ENCODE measurements at places on chromosomes 7 and 10.

DNA sequence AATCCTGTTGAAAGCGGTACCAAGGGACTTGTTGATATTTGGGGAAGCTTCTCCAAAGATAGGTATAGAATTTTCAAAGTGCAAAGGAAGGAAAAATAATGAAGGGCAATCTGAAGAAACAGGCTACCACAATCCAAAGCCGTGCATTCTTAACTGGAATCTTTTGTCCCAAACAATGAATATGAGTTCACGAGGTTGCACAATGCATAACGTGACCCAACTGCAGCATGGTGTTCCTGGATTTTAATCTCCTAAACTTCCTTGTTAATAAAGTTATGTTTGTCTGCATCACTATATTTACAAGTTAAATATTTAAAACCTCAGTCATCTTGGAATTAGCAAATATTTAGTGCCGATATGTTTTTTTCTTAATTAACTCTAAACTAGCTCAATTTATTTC is 203.7 kb downstream of the WDR11 start:
- DNase-seq = no peak

DNA sequence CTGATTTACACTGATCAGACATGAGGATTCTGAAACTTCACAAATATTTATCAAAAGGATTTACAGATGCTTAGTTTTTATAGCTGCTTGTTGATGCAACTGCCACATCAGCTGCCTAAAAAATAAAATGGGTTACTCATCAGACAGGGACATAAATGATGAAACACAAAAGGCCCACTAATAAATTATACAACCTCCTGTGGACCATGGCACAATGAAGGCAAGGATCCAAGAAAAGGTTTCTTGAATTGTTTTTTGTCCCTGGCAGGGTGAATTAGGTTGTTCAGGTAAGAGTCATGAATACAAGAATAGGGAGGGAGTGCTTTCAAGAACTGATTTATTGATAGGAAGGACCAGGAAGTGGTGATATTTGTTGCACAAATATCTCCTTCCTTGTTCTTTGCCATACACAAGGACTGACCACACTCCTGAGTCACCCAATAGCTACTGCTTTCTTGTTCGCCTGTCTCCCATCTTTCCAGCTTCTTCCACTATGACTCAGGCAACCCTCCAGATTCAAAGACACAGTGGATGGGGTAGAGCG is 234.5 kb downstream of the AHR start:
- DNase-seq = no peak

DNA sequence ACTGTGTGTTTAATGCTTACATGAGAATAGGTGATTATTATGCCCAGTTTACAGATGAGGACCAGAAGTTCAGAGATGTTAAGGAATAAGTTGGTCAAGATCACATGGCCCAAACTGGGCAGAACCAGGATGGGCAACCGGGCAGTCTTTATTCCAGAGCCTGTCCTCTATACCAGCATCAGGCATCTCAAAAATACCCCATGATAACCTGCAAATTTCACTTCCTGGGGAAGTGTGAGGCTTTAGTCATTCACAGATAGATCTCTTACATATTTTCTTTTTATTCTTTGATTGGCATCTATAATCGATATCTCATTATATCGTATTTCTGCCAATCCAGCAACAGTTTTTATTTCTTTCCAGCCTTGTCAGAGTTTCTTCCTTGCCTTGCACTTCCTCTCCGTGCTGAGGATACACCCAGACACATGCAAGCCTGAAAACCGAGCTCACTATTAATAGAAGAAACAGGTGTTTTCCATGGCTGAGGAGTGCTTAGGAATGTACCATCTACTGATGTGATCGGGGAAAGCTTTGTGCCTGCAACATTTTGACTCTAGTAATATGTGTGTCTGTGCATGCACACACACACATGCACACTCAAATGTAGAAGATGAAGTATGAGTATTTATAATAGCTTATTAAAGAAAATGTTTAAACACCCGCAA is 82.4 kb downstream of the CREM start:
- DNase-seq = no peak

- no peak for DNase-seq
Measured at GRCh38 chr7:127287133-127287532, 34.4 kb upstream of the GRM8 start.

- no peak for DNase-seq
Measured at GRCh38 chr7:157481389-157481788, 144.6 kb downstream of the DNAJB6 start.

GRCh38 chr7:84187813-84188510 is 6.6 kb downstream of the SEMA3A start:
- no peak for DNase-seq

GRCh38 chr7:46660402-46660980 is 739.4 kb upstream of the IGFBP3 start:
- no peak for DNase-seq

DNA sequence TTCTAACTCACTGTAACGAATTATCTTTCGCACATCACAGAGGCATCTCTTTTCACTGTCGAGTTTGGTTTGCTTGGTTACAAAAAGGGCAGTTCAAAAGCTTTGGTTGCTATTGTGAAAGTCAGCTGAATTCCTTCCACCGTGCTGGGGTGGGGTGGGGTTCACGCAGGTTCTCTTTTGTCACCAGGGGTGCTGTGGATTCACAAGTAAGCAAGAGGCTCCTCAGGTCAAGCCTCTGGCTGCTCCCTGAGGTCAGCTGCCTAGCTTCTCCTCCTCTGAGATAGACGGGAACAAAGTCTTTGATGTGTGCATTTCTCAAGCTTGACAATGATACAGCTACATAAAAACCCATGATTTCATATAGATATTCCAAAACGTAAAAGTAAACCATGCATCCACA is 47.7 kb downstream of the EGFR start:
- DNase-seq = no peak

DNA sequence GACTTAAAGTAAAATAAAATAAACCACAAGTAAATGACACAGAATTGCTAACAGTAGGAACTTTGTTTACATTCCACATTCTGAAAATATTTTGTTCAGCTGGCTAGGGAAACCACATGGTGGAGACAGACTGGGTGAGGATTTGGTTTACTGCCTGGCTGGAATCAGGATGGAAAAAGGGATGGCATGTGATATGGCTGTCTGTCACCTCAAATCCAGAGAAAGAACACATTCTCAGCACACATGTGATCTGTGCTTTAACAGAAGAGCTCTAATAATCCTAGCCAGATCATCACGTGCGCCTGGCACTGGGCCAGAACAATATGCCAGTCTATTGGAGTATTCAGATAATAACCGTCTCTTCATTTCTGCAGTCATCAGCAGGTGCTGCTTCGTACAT is 90.9 kb upstream of the PIP4K2A start:
- DNase-seq = no peak

- no peak for DNase-seq
Measured at GRCh38 chr10:16832351-16833080, 15.3 kb upstream of the RSU1 start.

- no peak for DNase-seq
Measured at GRCh38 chr10:97136756-97137155, 49.0 kb downstream of the SLIT1 start.

DNA sequence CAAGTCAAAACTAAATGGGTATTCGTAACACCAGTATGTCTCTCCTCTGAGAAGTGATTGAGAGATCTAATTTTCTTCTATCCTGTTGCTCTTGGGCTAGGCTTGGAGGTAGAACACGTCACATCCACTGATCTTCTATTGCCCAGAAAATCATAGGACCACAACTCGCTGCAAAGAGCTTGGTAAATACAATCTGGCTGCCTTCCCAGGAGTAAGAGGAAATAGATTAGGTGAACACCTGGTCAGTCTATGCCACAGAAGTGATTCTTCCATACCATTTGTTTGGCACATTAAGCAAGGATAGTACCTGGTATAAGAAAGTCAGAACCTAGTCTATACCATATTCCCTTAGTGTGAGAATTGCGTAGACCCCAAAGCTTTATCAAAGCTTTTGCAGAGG is 129.3 kb upstream of the PHYHIPL start:
- DNase-seq = no peak

DNA sequence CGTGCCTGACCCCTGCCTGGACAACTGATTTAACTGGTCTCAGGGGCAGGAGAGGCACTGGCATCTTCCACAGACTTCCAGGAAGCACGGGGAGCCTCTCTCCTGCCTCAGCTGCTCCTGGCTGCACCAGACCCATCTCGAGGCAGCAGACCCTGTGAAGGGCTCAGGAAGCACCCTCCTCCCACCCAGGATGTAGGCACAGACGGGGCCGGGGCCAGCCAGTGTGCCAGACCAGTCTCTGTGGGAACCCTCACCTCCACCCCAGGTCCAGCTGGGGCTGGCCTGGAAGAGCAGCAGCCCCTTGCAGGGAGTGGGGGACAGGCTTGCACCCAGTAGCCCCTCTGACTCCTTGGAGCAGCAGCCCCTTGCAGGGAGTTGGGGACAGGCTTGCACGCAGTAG is 56.3 kb downstream of the RASGEF1A start:
- no peak for DNase-seq

DNA sequence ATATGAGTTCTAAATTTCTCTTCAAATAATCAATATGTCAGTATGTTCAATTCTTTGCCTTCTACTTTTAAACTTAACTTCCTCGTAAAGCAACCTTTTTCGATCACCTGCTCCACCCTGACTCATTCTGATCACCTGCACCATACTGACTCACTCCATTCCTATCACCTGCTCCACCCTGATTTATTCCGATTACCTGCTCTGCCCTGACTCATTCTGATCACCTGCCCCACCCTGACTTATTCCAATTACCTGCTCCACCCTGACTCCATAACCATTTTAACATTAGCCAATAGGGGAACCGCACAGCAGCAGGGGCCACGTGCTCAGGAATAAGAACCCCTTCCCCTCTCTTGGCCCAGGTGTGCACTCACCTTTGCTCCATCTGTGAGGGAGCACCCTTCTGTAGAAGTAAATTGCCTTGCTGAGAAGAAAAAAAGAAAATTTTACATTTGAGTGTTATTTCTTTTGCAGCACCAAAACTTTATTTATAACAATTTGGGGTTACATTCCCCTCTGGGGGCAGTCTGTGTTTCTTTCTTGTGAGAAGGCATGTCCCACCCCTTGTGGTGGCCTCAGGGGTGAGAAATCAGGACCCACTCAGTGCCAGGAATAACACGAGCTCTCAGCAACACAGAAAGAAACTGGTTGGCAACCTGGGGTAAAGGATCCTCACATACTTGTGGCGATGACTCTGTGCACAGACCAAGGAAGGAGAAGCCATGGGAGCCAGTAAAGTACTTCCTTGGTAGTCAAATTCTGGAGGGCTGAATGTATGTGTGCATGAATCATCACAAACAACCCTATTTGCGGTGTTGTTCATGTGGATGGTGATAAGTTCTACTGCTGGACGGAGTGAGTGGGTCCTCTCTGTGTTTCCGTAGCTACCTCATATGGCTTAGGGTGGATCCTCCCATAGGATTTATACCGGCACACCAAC is 29.4 kb upstream of the PPP1R9A start:
- DNase-seq = no peak

GRCh38 chr10:32005050-32005449 is 51.2 kb downstream of the KIF5B start:
- no peak for DNase-seq

DNA sequence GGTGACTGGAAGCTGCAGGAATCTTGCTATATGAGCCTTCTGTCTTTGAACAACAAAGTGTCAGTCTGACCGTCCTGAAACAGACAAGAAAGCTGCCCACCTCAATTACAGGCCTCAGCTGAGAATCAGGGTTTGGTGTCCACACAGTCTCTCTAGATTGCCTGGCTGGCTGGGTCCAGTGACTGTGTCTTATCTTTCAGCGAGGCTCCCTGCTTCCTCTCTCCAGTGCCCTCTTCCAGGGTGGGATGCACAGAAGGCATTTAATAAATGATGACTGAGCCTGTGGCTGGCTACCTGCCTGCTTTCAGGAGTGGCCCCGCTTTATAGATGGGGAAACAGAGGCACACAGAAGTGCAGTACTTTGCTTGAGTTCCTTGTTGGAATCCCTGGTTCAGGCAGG is 27.4 kb downstream of the FGF8 start:
- DNase-seq = no peak

DNA sequence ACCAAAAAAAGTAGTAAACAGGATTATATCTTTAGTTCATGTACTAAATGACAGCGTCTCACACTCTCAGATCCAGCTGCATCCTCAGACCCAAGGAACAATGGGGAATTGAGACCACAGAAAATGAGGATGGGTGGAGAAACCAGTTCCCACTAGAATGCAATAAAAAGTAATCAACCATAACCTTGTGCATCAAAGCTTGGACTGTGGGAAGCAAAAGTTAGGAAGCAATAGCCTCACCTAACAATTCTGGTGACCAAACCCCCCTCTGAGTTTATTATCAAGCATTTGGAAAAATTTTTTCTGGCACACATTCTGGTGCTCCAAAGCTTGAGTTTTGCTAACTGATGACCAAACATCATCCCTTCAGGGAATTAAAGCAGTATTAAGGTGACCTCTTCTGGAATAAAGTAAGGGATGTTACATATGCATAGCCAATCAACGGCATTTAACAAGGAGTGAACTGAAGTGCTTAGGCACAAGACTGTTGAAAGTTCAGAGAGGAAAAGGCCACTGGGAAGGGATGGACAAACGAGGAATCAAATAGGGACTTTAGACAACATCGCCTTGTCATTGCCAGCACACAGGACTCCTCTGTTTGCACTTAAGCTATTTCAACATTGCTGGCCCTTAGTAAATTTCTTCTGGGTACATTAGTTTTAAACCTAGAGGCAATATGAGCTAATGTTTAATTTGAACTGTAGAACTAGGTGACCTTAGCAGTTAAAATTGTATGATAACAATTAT is 1.2 kb upstream of the MAT1A start:
- no peak for DNase-seq

DNA sequence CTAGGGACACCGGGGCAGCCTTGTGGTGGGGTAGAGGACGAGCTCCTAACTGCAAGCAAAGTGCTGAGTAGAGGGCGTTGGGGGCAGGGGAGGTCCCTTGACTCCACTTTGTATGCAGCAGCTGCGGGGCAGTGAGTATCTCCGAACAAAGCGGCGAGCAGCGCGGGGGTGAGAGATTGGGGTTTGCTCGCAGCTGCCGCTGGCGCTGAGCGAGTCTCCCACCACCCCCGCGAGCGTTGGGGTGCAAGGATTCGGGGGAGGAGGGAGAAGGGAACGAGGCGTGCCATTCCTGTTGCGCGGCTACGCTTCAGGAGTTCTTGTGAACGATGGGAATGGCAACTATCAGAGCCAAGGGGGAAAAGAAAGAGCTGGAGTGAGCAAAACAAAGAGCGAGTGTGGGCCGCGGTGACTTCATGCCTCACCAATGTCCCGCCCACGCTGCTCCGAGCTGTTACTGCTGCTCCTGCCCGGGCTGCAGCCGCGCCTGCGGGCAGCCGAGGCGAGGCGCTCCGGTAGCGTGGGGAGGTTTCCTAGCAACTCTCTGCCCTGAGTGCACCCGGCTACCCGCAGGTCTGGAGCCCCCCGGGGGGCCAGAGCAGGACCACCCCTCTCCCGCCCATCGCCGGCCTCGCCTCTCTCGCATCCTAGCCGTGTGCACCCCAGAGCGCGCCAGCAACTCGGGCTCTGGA is at the start of gene ITGB8:
ITGB8 (plus strand) TSS at position 662 of the 689 bp plus-strand sequence. CDS start 907 bp downstream, outside the sequence.
- no peak for DNase-seq

DNA sequence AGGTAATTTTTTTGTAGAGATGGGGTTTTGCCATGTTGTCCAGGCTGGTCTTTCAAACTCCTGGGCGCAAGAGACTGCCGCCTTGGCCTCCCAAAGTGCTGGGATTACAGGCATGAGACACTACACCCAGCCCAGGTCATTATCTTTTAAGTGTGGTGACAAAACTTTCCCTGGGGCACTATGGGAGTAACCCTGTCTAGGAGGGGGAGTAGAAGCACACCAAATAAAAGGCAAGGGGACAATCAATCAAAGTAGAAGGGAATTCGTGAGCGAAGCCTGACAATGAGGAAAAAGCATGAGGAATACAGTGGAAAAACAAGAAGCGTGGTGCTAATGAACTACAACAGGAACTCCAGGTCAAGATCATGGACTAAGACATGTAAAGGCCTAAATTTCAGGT is 31.4 kb downstream of the IDE start:
- no peak for DNase-seq

Data from natural killer cell treated with Interleukin-12 subunit alpha and Interleukin-12 subunit beta and Interleukin-15 and Interleukin-18, amount 100 ng/mL, for 72 hours (primary cell).